CD4-positive, alpha-beta memory T cell (primary cell): ENCODE measurements at places on chromosomes 16 and 17. TPM values are rescaled to one million over a fixed set of nuclear protein-coding genes. Genes with fewer than 3 reads are reported as not detected.

Gene LIG3
- polyA plus RNA-seq = 7.7 TPM

Gene HS3ST3A1
- 2.0 TPM for polyA plus RNA-seq

Gene GOSR2
- polyA plus RNA-seq = 51.7 TPM

Gene WDR81
- polyA plus RNA-seq = 23.4 TPM

Gene CFAP52
- polyA plus RNA-seq = not detected

Gene RAMP2
- not detected for polyA plus RNA-seq

Gene RAPGEFL1
- 0.13 TPM for polyA plus RNA-seq

Gene TERB1
- not detected for polyA plus RNA-seq

DNA sequence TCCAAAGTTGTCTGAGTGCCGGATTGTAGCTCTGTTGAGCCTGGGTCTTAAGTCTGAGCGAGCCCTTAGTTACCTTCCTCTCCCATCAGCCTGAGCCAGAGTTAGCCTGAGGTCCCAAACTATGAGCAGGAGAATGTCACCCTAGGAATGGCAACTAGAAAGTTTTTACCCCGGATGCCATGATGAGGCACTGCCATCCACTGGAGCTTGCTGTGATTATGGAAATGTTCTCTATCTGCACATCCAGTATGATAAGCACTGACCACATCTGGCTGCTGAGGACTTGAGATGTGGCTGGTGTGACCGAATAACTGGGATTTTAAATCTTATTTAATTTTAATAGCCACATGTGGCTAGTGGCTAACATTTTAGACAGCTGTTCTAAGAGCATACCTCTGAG is 550.0 kb downstream of the CDH13 start:
- DNase-seq = no peak

DNA sequence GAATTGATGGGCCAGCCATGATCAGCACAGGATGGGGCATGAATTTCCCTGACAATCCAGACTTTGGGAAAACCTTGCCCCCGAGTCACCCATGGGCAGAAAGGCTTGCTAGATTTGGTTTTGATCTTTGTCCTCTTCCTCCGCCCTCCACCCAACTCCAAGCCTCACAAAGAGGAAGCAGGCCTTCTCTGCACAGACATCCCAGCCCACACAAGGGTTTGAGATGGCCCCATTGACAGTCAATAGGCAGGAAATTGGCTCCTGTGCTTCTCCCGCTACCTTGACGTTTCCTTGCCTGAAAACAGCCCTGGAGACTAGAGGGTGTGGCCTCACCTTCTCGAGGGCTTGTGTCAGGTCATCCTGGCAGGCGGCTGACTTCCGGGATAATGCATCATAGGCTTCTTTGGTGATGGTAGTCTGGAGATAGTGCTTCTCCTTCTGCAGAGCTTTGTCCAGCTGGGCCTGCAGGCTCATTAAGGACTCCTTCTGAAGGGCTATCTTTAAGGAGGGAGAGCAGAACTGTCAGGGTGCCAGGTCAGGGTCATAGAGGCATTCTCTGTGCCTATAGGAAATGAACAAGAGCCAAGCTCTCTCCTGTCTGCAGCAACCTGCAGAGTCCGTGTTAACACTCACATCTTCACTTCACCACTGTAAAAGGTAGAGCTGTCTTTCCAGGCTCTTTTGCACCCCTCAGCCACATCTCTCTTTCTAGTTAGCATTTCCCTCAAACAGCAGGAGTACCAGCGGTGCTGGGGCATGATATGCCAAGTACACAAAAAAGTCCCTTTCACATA is 32.2 kb downstream of the DHX38 start:
- DNase-seq = no peak

GRCh38 chr16:9092282-9092977 is 986 bp downstream of the HAPSTR1 start:
- peak; percentile 70 for DNase-seq

GRCh38 chr16:84574191-84574590 is 43.7 kb downstream of the COTL1 start:
- no peak for DNase-seq

- DNase-seq = no peak
These were observed 452.6 kb upstream of the CDH11 start for GRCh38 chr16:65574326-65574966.

DNA sequence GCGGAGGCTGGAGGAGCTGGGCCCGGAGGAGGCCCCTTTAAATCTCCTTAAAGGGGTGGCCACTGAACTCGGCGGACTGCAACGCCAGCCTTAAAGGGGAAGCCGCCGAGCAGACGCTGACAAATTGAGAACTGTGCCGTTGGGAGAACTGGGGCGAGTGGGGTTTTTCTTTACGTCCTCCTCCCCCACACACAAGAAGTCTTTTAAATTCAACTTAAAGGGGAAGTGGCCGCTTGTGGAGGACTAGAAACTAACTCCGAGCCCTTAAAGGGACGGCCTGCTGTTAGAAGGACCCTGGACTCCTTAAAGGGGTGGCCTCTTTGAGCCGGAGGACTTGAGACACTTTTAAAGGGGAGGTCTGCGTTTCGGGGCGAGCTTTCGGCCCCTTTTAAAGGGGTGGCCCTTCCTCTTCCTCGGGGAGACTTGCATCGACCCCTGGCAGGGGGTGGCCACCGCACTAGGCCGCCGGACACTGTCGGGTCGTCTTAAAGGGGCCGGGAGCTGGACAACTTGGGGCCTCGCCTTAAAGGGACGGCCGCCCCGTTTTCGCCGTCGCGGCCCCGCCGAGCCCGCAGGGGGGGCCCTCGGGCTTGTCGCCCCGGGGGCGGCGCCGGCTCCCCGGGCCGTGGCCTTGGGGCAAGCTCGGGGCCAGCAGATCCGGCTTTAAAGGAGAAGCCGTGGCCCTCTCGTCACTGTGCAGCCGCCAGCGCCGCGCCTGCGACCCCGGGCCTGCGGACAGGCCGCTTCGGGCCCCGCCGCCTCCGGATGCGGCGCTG is 688 bp downstream of the FBRS start:
- DNase-seq = no peak

DNA sequence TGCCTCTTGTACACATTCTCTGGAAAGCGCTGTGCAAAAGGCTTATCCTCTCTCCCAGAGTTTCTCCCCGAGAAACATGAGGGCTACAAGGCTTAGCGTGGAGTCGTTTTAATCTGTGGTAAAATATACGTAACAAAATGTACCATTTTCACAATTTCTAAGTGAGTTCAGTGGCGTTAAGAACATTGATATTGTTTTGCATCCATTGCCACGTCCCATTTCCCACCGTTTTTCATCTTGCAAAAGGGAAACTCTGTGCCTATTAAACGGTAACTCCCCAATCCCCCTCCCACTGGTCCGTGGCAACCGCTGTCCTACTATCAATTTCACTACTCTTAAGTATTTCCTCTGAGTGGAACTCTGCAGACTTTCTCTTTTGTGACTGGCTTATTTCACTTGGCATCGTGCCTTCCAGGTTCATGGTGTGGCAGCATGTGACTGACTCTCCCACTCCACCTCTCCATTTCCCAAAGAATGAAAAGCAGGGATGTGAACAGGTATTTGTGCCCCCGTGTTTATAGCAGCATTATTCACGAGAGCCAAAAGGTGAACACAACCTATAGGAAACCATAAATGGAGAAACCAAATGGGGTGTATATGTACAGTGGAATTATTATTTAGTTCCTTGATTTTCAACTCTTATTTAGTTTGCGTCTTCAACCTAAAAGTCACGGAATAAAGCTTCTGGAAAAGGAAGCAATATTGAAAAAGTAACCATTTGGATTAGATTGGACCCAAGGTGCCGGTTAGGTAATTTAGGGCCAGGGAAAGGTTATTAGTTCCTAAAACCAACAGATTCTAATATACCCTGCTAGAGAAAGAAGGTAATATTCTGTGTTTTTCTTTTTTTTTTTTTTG is 1.1 kb upstream of the USP32 start:
- peak; percentile 39 for DNase-seq

- DNase-seq = peak; percentile 66
These were observed 28.1 kb upstream of the LGALS9 start for GRCh38 chr17:27602721-27603420.

DNA sequence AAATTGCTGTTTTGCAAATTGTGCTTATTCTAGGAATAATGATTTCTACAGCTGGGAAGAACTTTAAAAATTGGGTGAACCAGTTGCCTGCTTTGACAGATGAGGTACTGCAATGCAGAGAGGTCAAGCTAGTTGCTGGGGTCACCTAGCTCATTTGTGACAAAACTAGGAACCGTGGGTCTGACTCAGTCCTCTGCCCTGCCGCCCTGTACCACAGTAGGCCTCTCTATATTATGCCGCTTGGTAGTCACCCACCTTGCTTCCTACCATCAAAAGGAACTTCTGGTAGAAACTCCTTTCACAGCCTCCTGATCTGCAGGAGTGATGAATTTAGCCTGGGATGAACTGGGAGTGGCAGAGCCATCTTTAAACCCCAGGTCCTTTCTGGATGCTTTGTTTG is 105.7 kb downstream of the PITPNC1 start:
- DNase-seq = no peak

DNA sequence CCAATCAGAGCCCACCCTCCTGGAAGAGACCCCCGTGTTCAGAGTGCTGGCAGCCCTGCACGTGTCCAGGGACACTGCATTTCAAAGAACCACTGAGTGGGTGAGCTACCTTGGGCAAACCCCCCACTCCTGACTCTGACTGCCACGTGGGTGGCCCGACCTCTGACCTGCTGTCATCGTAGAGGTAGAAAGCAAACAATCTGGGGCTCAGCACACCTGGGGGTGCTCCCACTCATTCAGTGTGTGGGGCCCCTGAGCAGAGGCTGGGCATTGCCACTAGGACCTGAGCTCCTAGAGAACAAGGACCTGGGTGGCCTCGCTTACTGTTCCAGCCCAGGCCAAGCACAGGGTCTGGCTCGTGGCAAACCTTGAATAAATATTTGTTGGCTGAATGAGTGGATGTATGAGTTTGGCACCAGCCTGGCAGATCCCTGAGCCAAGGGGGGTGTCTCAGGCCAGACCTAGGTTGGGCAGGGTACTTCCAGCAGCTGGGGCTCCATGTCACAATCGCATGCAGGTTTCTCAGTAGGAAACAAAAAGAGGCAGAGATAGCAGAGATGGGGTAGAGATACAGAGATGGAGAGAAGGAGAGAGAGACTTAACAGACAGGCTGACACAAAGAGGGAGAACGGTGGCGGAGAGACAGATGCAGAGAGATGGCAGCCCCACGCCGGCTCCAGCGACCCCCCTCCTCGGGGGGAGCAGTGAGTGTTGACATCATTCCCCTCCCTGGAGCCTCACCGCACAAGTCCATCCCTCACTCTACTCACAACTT is 5.4 kb upstream of the DRC7 start:
- no peak for DNase-seq

GRCh38 chr16:12345349-12345748 is 368.8 kb downstream of the SNX29 start:
- DNase-seq = no peak

GRCh38 chr17:79081571-79082276 is 7.1 kb downstream of the ENGASE start:
- no peak for DNase-seq

GRCh38 chr16:15707332-15707731 is 57.3 kb downstream of the NDE1 start:
- no peak for DNase-seq

- DNase-seq = no peak
These were observed 542.0 kb downstream of the WWOX start for GRCh38 chr16:78641433-78641832.

- no peak for DNase-seq
These were observed 111.7 kb upstream of the HS3ST4 start for GRCh38 chr16:25580041-25580440.

DNA sequence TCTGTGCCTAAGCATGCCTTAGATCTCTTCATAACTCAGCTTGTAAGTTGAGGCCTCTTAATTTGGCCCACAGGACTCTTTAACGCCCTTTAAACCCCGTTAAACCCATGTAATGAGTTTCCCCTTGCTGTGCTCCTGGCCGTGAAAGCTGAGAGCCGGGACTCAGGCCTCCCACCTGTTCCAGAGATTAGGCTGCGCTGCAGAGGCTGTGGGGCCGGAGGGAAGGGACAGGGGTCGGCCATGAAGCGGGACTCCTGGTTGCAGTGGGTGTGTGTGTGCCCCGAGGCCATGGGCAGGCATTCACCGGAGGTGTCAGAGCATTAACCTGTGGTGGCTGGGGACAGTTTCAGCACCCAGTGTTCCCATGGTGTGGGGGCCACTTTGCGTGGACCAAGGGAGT is 150.8 kb upstream of the IRX3 start:
- DNase-seq = no peak

DNA sequence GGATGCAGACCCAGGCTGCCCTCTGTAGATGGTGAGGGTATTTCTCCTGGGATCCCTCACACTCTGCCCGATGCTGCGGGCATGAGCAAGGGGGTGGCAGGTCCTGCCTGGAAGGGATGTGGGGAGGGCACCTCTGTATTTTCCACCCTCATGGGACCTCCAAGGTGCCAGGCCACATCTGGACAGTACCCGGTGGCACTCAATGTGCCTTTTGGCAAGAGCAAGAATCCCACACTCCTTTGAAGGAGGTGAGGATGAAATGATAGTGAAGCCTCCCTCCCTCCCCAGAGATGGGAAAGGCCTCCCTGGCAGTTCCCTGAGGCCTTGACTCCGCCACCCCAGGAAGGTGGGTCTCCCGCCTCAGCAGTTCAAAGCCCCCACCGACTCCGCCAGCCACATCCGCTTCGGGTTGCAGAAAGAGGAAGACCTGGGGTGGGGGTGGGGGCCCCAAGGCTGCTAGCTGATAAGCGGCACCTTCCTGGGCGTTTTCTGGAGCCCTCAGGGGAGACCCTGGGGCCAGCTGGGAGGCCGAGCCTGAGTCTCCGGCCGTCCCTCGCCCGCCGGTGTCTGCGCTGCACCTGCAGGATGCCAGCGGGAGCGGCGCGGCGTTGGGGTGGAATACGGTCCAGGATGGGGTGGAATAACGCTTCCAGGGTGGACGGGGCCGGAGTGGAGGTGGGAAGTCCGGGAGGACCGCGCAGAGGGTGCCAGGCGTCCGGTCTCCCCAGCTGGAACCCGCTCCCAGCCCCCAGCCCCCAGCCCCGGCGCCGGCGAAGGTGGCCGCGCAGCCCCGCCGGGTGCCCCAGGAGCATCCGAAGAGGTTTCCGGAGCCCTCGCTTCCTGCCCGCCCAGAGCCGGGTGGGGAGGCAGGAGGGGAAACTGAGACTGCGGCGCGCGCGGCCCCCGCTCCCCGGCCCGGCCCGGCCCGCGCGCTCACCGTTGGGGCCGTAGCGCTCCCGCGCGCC is 718 bp downstream of the ATP2A3 start:
- DNase-seq = peak; percentile 70

GRCh38 chr17:81422776-81423697 is 27.8 kb downstream of the BAHCC1 start:
- DNase-seq = no peak

DNA sequence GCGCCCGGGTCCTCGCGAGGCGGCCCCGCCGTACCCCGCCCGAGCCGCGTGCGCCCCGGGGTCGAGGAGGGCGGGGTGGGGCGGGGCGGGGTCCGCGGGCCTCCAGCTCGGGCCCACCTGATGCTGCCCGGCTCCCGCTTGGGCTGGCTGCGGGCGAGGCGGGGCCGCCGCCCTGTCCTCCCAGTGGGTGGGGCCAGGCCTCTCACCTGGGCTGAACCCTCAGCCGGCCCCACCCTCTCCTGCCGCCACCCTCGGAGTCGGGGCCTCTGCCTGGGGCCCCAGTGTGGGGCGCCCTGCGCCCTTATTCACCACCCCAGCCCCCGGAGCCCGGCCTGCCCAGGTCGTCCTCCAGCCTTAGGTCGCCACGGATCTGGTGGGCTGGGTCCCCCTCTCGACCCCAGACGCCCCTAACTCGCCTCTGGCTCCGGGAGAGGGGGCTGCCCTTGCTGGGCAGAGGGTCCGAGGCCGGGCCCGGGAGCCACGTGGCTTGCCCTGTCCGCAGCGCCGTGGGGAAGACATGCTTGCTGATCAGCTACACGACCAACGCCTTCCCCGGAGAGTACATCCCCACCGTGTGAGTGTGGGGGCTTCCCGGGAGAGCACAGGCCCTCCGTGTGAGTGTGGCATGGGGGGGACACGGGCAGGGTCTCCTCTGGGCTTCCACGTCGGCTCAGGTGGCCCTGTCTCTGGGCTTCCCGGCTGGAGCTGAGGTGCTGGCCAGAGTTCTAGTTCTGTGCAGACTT is 578 bp downstream of the RAC3 start:
- DNase-seq = no peak
